ENCODE measurements at places on chromosomes 4 and X.

GRCh38 chr4:100738196-100739165, 220.7 kb upstream of the EMCN start:
- DNase-seq: no peak

DNA sequence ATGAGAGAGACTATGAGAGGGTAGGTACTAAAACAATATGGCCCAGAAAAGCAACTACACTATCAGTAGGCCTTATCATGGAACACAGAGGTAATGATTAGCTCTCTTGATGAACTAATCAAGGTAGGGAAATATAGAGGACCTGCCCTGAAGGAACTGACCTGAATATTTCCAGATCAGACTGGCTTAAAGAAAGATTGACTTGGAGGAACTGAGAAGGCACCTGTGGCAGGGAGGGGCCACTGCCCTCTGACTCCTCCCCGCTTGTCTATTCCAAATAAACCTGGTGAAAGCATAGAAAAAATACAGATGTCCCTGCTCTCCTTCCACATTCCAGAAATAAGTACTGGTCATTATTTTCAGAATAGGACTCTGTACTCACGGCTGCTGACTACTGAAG, 5.5 kb downstream of the RPS6KA6 start:
- no peak for DNase-seq

GRCh38 chr4:158003212-158003611, 169.6 kb downstream of the GASK1B start:
- no peak for DNase-seq

GRCh38 chr4:122117743-122118142, 34.4 kb upstream of the BLTP1 start:
- DNase-seq: no peak

DNA sequence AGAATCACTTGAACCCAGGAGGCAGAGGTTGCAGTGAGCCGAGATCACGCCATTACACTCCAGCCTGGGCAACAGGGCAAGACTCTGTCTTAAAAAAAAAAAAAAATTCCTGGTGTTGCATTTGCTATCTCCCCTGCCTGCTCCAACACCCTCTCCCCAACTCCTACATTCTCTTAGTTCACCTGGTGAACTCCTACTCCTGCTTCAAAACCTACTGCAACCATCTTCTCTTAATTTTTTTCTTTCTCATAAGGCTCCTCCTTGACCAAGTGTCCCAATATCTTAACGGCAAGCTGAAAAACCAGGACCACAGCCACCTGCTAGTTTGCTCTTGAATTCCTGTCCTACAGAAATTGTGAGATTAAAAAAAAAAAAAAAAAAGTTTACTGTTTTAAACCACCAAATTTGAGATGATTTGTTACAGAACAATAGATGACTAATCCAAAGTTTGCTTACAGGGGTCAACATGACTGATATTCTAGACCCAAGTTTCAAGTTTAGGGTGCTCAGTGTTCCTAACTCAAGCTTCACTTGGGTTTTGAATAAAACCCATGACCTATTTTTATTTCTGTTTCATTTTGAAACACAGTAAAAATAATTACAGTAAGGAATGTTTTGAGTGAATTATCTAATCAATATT, 13.1 kb upstream of the ANXA5 start:
- DNase-seq: no peak

GRCh38 chr4:165336743-165337142, 9.3 kb downstream of the MSMO1 start:
- DNase-seq: no peak

DNA sequence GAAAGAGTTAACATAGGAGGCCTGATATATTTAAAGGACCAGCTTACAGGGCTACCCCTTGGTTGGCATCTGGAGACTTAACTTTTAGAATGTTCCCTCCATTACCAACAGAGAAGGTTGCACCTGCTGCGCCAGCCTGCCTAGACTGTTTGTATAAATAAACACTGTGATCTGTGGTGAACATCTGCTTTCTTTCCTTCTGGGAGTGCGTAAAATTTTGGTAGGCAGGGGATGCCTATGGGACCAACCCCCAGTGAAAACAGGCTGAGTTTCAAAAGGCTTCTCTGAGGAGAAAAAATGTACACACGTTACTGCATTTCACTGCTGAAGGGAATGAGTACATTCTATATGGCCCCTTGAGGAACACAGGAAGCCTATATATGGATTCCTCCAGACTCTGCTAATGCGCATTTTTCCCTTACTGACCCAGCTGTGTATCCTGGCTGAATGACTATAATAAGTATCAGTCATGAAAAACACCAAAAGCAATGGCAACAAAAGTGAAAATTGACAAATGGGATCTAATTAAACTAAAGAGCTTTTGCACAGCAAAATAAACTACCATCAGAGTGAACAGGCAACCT, 13.8 kb downstream of the CENPC start:
- no peak for DNase-seq

- peak; percentile 24 for DNase-seq
Measured at GRCh38 chr4:74202062-74202586, 44.2 kb downstream of the MTHFD2L start.

- no peak for DNase-seq
Measured at GRCh38 chr4:152398060-152398459, 137.8 kb downstream of the FBXW7 start.

- DNase-seq: no peak
Measured at GRCh38 chr4:172688534-172688933, 480.1 kb upstream of the GALNT7 start.

- DNase-seq: no peak
Measured at GRCh38 chr4:109155682-109156283, 146.7 kb downstream of the COL25A1 start.

DNA sequence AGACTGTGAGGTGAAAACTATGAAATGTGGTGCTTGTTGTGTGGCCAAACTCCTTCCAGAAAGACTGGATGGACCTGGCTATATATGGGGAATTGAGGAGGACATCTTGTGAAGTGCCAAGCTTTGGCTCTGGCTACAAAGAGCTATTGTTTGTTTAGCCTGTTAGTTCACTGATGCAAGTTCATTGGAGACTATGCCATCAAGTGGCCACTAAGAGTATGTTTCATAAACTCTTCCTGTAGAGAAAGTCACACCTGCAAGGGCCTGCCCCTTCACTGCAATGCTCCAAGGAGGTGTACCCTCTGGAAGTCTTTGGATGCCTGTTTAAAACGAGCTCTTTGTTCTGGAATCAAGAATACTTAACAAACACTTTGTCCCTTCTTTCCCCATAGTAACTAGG, 382.0 kb downstream of the GABRG1 start:
- DNase-seq: no peak

DNA sequence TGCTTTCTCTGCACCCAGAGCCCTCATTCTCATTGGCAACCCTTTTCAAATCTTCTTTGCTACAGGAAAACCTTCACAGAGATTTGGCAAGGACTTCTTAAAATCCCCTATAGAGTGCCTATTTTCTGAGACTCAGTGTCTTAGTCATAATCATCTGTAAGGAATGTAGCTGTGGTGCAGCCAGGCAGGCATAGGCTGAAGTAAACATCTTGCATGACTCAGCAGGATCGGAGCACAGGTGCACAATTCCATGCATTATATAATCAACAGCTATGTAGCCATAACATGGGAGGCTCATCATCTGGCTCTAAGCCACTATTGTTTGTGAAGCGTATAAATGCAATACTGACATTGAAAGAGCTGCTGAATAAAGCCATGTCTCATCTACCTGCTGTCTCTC, 368.8 kb downstream of the MAGEE1 start:
- DNase-seq: no peak

DNA sequence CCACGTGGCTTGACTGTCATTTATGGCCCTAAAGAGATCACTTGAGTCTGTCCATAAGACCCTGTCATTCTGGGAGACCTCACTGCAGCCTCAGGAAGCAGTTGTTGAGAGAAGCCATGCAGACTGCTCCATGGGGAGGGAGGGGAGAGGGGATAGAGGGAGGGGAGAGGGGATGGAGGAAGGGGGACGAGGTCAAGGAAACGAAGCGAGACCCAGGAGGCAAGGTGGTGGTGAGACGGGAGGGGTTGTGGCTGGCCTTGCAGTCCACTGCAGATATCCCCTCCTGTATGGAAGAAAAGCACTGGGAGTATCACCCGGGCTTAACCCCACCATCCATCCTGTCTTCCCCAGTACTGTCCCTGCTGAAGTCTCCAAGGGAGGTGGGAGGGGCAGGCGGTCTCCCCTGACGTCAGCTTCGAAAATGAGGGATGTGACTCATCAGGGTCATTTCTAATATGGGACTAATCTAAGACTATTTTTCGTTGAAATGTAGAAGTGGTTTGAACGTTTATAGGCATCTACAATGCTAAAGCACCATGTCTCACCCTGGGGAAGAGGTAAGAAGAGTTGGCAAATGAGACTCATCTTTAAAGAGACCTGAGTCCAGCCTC, 5.6 kb downstream of the TMEM255A start:
- DNase-seq: no peak

DNA sequence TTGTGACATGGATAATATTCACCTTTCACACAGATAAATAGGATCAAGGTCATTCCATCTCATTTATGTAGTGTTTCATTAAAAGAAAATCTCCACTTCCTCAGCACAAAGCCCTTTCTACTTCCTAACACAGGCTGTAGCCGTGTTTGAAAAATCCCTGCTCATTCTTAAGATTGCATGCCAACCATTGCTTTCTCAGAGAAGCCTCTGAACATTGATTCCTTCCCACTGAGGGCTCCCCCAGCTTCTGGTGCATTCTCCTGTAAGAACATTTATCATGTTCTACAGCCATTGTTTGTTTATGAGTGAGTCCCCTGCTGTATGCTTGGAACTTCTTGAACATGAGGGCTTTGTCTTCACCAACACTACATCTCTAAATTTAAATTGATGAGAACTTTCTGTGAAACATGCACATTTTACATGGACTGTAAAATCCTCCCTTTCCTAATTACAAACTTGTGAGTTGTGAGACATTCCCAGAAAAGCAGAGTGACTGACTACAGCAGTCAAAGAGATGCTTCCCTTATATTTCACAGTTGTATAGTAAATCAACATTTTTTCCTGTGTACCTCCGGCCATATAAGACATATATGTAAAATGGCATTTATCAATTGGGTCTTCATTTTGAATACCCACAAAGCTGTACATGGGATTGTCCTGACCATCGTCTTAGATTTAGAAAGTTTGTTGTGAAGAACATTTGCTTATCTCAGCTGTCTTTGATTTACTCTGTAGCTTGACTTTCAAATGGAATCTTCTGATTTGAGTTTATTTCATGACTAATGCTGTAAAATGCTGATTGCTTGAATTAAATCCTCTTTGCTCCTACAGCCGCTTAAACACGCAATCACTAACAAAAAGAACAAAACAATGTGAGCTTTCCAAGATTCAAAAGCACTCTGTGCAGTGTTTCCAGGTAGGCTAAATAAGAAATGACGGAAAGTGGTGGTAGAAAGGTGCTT, 600.5 kb upstream of the SLIT2 start:
- DNase-seq: no peak

GRCh38 chr4:123121241-123121907, 199.0 kb upstream of the NUDT6 start:
- no peak for DNase-seq

DNA sequence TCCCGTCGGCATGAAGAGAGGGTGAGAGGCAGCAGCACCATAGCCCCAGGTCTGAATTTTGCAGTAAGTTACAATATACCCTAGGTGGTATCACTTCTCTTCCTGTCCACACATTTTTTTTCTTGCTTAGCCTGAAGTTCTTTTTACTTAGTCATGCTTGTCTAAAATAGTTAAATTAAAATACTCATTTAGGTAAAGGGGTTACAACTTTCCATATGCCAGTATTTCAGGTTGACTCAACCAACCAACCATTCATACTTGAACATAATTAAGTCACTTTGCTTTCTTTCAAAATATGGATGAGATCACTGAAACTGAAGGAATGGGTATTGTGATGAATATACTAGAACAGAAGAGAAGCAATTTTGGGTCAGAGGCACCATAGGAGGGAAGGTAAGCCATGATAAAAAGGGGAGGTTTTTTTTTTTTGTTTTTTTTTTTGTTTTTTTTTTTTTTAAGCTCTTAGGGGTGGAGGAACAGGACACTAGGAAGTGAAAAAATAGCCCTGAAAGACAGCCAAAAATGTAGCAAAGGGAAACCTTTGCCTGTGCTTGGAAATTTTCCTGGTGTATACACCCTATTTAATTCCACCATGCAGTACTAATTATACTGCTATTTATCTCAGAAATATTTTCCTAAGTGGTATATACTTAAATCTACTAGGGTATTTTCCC, 41.8 kb downstream of the RPS6KA3 start:
- no peak for DNase-seq

- DNase-seq: no peak
Measured at GRCh38 chr4:72467633-72468032, 101.4 kb downstream of the ADAMTS3 start.

GRCh38 chr4:64882311-64883086, 473.2 kb upstream of the TECRL start:
- DNase-seq: no peak

- DNase-seq: no peak
Measured at GRCh38 chrX:15188039-15188438, 81.8 kb downstream of the ASB9 start.

- peak; percentile 66 for DNase-seq
Measured at GRCh38 chrX:133674726-133675470, 259.6 kb upstream of the GPC4 start.

- no peak for DNase-seq
Measured at GRCh38 chrX:30301208-30301607, 8.0 kb downstream of the NR0B1 start.

DNA sequence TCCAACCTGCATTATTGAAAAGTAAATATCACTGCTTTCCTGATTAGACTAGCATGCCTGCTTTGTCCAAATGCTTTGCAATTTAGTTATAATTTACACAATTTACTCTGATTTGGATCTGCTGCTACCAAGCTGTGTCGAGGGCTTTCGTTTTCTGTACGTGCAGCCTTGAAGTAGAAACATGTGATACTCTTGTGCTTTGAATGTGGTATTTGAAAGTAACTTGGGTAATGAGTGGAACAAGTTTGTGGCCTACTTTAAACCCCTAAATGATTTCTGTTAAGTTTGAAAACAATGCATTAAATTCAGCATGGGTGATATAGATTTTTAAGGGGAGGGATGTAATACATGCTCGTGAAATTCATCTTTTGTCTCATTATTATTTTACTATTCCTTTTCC, 240.7 kb downstream of the IQCM start:
- DNase-seq: no peak

- no peak for DNase-seq
Measured at GRCh38 chrX:65731684-65732289, 64.3 kb downstream of the MSN start.

DNA sequence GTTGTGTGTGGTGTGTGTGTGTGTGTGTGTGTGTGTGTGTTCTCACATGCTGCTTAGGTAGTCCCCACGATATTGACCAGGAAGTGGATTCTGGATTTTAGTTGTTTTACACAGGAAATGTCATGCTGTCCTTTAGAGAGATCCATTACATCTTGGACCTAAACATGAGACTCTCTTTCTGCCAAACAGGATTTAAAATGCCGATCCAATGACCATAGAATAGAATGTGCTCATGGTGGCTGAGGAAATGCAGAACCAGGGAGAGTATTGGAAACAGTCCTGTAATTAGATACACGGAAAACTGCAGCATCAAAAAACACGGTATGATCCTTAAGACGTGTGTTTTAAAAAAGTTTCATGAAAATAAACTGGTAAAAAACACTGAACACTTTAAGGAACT, 347.8 kb upstream of the FRG1 start:
- no peak for DNase-seq
